ENCODE measurements at places on chromosomes 4 and X.

GRCh38 chr4:3263053-3263875 is 14.3 kb downstream of the MSANTD1 start:
- peak; percentile 47 for DNase-seq

GRCh38 chrX:153932220-153932915 is 2.5 kb downstream of the NAA10 start:
- DNase-seq = no peak

DNA sequence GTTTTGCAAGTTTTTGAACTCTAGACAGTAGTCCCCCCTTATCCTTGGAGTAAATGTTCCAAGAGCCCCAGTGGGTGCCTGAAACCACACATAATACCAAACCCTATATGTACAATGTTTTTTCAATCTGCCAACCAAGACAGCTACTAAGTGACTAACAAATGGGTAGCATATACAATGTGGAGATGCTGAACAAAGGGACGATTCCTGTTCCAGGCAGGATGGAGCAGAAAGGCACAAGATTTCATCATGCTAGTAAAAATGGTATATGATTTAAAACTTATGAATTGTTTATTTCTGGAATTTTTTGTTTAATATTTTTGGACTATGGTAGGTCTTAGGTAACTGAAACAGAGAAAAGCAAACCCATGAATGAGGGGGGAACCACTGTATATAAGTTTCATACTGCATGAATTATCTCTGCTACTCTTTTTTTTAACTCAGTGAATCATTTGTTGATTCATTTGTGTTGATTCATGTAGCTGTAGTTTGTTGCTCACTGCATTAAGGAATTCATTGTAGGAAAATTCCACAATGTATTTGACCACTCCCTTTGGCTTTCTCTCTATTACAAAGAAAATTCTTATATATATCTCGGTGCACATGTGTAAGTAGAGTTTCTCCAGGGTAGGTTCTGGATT is 21.9 kb upstream of the ANXA3 start:
- DNase-seq = no peak

DNA sequence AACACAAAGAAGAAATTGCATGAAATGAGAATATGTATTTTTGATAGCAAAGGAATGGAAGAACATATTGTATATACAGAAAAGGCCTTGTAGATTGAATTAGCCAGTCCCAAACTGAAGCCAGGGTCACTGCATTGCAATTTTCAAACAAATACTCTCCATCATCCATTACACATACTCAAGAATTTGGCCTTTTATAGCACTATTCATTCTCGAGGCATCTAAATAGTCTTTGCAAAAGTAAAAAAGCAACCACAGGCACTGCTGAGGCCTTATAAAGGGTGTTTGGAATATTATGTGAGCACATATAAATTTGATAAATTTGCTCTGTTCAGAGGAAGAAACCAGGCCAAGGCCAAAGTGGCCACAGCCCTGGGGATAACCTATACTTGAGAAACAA is 123.0 kb downstream of the ZNF827 start:
- no peak for DNase-seq

DNA sequence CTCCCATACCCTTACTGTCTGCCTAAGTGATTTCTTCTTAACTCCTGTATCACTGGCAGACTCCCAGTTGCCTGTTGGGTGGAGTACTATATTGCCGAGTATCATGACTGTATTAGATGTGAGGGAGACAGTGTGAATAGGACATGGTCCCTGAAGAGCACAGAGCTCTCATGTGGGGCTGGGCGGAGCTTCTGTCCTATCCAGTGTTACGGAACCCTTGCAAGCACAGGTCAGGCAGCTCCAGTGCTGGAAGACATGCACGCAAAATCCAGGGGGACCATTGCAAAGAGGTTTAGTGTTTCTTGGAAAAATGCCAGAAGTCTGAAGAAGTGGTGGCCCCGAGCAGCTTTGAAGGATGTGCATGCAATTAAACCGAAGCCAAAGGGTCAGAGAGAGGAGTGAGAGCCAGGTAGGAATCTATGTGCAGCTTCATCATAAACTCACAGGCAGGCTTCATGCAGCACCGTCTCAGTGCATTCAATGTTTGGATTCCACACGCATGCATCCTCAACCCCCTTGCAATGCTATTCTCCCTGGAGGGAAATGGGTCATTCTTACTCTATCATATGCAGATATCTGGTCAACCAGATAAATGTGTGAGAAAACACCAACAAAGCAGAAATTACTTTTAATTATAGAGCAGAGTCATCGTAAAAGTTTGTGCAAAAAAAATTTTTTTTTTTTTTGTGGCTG is 49.7 kb upstream of the DHRSX start:
- no peak for DNase-seq

GRCh38 chrX:9846631-9847030 is 60.4 kb downstream of the SHROOM2 start:
- no peak for DNase-seq

DNA sequence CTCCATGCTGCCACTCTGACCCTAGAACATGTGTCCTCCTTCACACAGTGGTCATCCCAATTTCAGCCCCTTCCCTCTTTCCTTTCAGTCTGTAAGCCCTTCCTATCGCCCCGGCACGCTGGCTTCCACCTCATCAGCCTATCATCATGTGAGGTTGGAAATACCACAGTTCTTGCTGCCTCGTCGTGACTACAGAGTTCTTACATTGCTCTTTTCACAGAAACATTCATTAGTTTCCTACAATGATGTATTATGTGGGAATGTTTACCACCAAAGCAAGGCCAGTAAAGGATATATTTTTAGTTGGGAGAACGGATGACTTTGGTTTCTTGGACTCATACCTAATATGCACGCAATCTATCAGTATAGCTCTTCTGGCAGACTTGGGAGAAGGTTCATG is 169.5 kb upstream of the BOD1L1 start:
- no peak for DNase-seq

- no peak for DNase-seq
Observed at GRCh38 chrX:13933352-13933751, 96.3 kb downstream of the GEMIN8 start.

DNA sequence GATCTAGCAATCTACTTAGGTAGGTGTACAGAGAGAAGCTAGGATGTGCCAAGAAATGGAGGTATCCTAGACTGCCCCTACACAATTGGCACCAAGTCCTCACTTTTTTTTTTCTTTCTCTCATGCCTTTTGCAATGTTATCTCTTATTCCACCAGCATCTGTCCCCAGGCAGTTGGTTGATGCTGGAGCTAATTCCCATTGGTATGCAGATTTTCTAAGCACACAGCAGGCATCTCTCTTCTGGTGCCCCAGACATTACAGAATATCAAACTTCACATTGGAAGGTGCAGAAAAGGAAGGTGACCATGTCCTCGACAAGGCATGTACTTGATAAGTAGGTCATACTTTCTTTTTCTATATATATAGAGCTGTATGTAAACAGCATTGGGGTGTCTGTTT is 21.6 kb downstream of the LUZP4 start:
- DNase-seq = no peak

- DNase-seq = no peak
Observed at GRCh38 chr4:88908003-88908402, 149.0 kb downstream of the FAM13A start.

- DNase-seq = no peak
Observed at GRCh38 chr4:174120446-174121295, 162.8 kb downstream of the FBXO8 start.

DNA sequence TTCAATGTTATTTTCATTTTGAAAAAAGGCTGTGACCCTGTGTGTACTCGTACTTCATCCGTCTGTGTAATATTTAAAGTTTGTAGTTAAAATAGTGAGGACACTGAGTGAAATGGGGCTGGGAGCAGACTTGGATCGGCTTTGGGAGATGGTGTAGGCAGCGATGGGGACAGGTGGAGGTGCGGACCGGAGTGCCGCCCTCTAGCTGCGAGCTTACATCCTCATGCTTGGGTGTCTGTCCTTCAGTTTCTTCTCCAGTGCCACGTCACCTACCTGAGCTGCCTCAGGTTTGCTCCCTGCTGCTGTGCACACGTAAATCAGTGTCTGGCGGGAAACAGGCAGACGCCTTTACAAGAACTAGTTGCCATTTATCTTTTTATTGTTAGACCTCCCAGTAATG is 146.1 kb downstream of the GPR143 start:
- DNase-seq = no peak

- no peak for DNase-seq
Observed at GRCh38 chrX:130575831-130576389, 174.1 kb downstream of the RBMX2 start.

DNA sequence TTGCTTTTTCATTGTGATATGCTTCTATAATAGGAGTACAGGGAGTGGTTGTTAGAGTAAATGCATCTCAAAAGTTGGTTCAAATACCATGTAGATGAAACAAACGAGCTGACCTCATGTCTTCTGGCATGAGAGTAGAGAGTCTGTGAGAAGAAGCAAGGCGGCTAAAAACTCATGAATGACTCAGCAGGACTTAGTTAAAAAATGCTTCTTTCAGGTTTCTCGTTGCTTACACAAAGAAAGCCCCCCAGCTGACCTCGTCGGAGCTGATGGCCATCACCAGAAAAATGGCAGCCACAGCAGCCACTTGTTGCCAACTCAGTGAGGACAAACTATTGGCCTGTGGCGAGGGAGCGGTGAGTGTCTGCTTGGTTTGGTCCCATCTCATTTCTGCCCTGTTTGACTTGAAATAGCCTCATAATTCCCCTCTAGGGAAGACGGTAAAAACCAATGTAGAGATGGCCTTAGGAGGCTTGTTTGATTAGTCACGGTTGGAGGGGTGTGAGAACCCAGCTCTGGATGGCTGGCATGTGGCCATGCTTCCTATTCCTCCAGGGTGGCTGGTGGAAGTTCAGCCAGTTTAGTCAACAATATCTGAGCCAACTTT is 14.5 kb downstream of the AFP start:
- no peak for DNase-seq

DNA sequence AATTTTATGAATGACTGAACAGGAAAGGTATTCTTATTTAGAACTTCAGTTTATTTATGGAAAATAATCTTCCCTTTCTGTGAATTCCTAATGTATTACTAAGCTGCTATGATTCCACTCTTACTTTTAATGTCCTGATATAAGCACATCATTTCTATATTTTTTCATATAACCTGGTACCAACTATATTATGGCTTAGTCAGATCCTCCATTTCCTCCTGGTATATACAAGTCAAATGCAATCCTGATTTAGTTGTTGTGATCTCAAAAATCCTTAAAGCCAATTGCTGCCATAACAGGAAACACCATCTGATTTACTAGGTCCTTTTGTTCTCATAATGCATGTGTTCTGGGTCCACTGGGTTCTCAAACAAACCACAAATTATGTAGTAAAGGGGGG is 26.8 kb downstream of the TRMT2B start:
- DNase-seq = no peak

DNA sequence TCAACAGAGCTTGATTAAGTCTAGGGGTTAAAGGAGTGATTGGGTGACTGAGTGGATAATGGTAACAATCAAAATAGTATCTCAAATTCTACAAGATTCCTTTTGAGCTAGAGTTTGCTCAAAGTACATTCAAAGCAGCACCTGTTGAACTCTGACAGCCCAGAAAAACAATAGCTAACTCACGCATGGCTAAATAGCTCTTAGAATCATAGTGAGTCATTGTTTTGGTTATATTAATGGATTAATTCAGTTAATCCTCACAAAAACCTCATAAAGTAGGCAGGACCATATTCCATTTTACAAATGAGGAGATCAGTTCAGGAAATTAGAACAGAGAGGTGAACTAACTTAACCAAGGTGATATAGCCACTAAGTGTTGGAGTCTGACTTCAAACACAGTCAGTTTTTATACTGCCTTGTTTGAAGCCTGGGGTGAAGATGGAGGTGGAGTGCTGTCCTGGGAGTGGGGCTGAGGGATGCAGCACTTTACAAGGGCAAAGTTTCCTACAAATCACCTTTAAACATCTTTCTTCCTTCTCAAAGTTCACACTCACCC is 35.9 kb upstream of the PPM1K start:
- DNase-seq = no peak

- DNase-seq = no peak
Observed at GRCh38 chrX:134691453-134691852, 33.2 kb upstream of the PLAC1 start.

DNA sequence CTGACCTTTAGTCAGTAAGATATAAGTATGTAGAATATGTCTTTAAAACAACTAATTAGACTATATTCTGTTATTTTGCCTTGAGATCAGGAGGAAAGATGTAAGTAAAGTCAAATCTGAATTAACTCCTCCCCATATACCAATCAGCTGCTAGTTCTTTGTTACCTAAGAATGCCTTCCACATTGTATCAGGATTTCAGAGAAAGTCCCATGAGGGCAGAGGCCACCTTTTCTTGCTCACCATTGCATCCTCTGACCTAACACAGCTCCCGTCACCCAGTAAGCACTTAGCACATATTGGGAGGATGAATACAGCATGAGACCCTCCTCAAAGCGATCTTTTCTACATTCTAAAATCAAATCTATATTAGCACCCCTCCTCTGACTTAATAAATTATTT is 87.0 kb downstream of the COL25A1 start:
- DNase-seq = no peak

DNA sequence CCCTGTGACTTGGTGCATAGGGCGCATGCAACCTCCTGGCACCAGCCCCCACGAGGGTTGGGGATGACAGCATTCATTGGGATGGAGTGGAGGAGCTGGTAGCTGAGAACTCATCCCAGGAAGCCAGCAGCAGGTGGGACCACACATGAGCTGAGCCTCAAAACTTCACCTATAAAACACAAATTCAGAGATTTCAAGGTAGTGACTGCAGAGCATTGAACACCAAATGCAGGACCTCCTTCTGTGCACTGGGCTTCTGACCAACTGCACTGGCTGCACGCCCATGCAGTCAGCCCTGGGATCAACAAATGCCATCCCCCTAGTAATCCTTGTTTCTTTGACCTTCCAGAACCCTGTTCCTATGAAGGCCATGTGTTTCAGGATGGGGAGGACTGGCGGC is 197.8 kb downstream of the FRAS1 start:
- no peak for DNase-seq

DNA sequence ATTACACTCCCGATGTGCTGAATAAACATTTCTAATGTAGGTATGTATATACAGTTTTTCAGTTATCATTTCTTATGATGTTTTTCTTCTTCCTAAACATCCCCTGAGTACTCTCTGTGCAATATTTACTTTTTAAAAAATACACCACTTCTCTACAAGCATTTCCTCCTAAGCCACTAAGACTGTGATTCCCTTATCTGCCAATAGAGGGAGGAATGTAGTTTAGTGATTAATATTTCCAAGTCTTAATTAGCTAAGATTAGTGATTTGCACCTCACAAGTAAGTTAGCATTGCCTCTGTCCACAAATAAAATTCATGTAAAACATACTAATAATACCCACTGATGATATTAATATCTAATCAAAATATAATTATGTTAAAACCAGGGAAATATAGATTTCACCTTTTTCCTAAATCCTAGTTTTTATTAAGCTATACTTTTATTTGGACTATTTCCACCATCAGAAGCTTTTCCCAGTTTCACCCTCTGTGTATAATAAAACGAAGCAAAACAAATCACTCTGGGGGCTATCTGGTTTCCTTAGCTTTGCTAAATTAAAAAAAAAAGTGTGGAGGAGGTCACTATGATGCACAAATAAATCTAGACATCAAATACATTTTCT is 909.1 kb downstream of the FAT4 start:
- no peak for DNase-seq

- DNase-seq = no peak
Observed at GRCh38 chr4:129978315-129978714, 882.4 kb downstream of the C4orf33 start.

- DNase-seq = no peak
Observed at GRCh38 chr4:186712690-186713089, 11.0 kb downstream of the FAT1 start.
